ENCODE measurements at places on chromosomes 3 and 15.

DNA sequence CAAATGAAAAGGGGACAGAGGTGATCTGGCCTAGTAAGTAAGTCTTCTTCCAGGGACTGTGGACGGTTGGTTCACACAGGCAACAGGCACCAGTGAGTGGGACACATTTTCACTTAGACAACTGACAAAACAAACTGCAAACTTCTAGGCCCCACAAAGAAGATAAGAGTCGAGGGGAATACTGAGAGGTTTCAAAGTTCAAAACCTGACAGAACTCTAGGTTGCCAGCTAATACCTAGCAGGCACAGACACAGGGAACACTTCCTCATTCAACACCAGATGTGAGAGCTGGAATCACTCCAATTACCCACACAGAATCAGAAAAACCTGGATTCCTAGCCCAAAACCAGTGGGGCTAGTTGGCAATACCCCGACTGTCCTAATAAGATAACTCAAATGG is 621.7 kb downstream of the ZPLD1 start:
- no peaks in the 10 kb centered on the region for H3K27me3 ChIP-seq
- no peak overlapping the region for H3K4me3 ChIP-seq
- no peak overlapping the region for H3K27ac ChIP-seq
- no peaks in the 10 kb centered on the region for H3K36me3 ChIP-seq
- no peak for DNase-seq

DNA sequence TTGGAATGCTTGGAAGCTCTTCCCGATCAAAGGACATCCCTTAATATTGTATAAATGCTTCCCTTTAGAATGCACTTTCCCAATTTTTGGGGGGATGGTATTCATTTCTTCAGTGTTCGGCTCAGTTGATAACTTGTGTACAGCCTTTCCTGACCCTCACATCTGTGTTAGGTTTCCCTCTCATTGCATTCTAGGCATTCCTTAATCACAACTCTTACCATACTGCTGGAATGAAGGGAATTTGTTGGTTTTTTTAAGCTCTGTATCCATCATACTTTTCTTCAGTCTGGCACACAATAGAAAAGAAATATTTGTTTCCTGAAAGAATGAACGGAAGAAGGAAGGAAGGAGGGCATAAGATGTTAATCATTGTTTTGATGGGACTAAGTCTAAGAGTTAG is 119.5 kb downstream of the CHST2 start:
- no peak overlapping the region for H3K27ac ChIP-seq
- no peak overlapping the region for H3K4me3 ChIP-seq
- H3K27me3 ChIP-seq: no peaks in the 10 kb centered on the region
- no peak for DNase-seq

DNA sequence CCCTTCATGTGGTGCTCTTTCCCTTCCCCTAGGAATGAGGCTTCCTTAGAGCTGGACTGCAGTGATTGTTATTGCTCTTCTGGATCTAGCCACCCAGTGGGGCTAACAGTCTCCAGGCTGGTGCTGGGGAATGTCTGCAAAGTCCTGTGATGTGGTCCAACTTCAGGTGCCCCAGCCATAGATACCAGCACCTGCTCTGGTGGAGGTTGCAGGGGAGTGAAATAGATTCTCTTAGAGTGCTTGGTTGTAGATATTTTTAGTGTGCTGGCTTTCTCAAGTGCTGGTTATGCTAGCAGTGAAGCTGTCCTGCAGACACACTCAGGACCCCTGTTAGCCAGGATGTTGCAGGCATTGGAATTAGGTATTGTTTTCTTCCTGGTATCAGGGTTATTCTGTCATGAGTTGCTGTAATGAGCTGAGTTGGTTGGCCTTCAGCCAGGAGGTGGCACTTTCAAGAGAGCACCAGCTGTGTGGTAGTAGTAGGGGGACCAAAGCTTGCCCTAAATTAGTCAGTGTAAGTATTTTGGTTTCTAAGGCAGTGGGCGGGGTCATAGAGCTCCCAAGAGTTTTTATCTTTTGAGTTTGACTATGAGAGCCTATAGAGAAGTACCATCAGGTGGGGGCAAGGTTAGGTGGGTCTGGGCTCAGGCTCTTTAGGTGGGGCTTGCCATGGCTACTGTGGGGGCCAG is 317.5 kb upstream of the SGO1 start:
- no peaks in the 10 kb centered on the region for H3K36me3 ChIP-seq
- H3K27me3 ChIP-seq: no peaks in the 10 kb centered on the region
- no peak overlapping the region for H3K4me3 ChIP-seq

- H3K4me1 ChIP-seq: peaks cover 11% of the 10 kb centered on the region
- H3K4me3 ChIP-seq: no peak overlapping the region
- H3K36me3 ChIP-seq: peaks cover 3% of the 10 kb centered on the region
- H3K27ac ChIP-seq: no peak overlapping the region
- H3K27me3 ChIP-seq: no peaks in the 10 kb centered on the region
- no peak for DNase-seq
Measured at GRCh38 chr3:114714957-114715460, 421.2 kb downstream of the TIGIT start.

DNA sequence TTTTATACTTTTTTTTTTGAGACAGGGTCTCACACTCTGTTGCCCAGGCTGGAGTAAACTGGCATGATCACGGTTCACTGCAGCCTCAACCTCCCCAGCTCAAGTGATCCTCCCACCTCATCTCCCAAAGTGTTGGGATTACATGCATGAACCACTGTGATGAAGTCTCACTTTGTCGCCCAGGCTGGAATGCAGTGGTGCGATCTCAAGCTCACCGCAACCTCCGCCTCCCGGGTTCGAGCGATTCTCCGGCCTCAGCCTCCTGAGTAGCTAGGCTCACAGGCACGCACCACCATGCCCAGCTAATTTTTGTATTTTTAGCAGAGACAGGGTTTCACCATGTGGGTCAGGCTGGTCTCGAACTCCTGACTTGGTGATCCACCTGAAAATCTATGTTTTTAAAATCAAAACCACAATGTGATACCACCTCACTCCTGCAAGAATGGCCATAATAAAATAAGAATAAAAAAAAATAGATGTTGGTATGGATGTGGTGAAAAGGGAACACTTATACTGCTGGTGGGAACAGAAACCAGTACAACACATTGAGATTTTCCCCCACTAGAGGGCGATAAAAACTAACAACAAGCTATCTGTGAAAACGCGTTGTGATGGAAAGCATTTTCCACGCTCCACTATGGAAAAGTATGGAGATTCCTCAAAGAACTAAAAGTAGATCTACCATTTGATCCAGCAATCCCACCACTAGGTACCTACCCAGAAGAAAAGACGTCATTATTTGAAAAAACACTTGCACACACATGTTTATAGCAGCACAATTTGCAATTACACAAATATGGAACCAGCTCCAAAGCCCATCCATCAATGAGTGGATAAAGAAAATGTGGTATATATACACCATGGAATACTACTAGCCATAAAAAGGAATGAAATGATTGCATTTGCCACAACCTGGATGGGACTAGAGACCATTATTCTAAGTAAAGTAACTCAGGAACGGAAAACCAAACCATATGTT is 26.8 kb upstream of the OCA2 start:
- H3K27me3 ChIP-seq: no peaks in the 10 kb centered on the region
- no peak overlapping the region for H3K4me3 ChIP-seq
- H3K36me3 ChIP-seq: peaks cover 6% of the 10 kb centered on the region
- H3K4me1 ChIP-seq: peaks cover 6% of the 10 kb centered on the region

GRCh38 chr15:74400313-74400860 is 32.9 kb upstream of the CYP11A1 start:
- peaks cover 33% of the 10 kb centered on the region for H3K4me1 ChIP-seq
- no peaks in the 10 kb centered on the region for H3K36me3 ChIP-seq
- H3K27me3 ChIP-seq: no peaks in the 10 kb centered on the region
- no peak overlapping the region for H3K4me3 ChIP-seq
